ELR (cell line): ENCODE measurements at places on chromosomes 5 and 9.
A peak's percentile ranks its signal among the peaks of the same experiment; 100 is the strongest.

DNA sequence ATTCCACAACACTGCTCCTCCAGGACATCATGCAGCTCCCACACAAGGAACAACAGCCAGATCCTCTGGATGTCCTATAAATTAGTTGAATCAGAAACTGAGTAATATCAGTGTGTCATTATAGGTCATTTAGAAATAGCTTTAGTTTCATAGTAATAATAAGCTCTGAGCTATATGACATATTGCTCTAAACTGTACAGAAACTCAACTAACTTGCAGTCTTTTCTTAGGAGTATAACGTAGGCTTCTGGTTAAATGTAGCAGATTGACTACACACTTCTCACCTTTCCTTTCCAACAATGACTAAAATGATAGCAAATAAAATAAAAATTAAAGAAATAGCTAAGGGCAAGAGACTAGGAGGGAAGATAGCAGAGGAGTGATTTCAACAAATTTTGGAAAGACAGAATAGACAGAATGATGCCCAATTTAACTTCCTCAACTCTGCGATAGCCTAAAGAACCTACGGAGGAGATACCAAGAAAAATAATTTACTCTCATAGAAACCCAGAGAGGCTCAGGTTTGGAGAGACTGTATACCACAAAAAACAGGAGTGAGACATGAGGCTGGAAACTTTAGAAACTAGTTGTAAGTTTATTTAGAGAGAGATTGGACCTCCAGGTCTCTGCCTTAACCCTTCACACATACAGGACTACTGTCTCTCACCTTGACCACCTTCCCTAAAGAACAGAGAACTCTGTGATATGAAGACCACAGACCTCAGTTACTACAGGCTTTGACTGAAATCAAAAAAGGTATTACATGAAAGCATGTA is 193.7 kb downstream of the TSSK1B start:
- DNase-seq = no peak

DNA sequence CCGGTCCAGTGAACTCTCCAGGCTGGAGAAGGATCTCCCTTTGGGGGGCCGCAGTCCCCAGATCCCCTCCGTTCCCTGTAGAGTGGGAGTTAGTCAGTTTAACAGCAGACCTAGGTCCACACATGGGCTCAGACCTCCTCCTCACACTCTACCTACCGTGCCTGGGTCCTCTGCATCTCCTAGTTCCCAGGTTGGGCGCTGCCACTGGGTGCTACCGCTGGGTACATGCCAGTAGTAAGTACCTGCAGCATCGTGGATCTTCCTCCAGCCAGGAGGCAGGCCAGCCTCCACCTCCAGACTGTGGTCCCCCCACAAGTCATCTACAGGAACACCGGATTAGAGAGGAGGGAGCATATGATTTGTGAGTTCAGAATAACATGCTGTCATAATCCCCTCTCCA is 802 bp downstream of the APBB3 start:
- no peak for DNase-seq

GRCh38 chr5:101688156-101688555 is 607.9 kb downstream of the SLCO4C1 start:
- DNase-seq = no peak

GRCh38 chr5:93145767-93146166 is 435.3 kb downstream of the NR2F1-AS1 start:
- DNase-seq = no peak

- no peak for DNase-seq
These were observed 428.1 kb downstream of the EFNA5 start for GRCh38 chr5:107242411-107243219.

- peak; percentile 24 for DNase-seq
These were observed 12.4 kb downstream of the CLPTM1L start for GRCh38 chr5:1332461-1333001.

DNA sequence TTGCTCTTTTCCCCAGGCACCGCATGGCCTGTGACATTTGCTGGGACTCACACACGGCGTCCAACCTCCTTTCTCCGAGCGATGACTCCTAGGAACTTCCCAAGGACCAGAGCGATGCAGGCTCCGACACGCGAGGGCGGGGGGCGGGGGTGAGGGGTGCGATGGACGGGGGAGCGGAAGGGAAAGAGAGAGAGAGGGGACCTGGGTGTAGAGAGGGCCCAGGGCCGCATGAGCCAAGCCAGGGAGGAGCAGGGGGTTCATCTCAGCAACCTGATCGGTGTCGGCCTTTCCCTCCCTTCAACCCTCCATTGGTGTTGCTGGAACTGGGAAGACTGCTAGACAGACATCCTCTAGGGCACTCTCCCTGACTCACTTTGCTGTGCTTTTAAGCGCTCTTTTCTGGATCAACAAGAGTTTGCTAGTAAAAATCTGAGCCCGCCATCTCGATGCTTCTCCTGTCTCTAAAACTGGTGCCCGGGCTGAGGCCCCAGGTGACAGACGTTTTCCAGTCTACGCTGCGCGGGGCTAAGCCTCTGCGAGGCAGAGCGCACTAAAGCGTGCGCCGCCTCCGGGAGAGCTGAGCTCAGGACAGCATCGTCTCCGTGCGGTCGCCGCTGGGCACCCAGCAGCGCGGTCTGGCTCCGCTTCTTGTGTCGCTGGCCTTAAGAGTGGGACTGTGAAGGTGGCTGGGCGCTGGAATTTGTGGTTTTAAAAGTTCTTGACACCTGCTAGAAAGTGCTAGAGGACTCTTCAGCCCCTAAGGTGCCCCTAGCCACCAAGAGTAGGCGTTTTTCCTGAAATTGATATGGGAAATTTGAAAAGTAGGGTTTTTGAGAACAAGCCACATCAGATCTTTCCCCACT is 1.0 kb upstream of the TSLP start:
- DNase-seq = no peak

DNA sequence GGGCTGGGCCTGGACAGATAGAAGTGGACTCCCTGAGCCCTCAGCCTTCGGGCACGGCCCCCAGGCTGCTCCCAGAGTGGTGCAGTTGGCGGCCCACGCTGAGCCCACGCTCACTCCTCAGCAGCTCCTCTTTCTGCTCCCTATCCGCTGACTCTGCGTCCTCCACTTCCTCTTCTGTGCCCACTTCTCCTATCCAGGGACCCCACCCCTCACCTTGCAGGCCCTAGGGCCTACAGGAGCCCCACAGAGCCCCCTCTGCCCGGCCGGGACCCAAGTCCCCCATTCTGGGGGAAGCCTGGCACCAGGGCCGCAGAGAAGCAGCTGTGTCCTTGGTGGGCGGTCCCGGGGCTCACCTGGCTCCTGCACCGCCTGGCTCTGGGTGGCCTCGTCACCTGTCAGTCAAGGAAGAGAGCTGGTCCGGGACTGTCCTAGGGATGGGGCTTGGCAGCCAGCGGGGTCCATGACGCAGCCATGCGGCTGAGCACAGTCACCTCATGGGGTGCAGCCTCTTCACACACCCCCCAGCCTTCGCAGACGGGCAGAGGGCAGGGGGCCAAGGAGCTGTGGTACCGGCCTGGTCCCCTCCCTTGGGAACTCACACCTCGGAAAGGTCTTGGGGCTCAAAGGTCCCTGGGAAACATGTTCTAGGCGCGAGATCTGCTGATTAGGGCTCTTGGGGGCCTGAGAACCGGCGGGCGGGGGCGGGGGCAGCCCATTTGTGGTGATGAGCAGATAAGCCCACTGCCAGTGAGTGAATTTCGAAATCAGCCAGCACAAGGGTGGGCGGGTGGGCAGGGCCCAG is 5.4 kb upstream of the NRARP start:
- no peak for DNase-seq

DNA sequence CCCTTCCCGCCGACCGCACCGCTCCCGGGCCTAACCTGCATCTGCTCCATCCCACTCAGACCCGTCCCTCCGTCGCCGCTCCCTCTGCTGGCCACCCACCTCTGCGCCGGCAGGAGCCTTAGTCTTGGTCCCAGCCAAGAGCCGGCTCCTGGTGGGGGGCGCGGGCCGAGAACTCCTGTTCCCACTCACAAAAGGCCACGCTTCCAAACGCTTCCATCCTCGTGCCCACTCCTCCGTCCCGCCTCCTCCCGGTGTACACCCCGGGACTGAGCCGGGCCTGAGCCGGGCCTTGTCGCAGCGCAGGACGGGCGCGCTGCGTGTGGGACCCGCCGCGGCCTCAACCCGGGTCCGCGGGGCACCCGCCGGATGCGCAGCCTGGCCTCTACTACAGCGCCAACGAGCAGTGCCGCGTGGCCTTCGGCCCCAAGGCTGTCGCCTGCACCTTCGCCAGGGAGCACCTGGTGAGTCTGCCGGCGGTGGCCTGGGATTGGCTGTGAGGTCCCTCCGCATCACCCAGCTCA is 7.5 kb downstream of the ADAMTS13 start:
- peak; percentile 55 for DNase-seq

DNA sequence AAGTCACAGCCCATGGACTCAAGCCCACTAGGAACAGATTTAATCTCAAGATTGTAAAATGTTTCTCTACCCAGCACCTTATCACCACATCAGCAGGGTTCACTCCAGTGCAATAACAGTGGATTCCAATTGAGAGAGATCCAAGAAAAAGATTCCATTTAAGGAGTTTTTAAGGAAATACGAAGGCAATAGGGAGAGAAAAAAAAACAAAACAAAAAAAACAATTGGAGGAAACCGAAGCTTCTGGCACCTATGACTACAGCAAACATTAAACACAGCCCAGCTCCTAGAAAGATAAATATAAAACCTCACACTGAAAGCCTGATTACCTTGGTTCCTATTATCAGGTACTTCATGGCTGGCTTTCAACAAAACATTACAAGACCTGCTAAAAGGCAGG is 192.7 kb downstream of the DAB2IP start:
- DNase-seq = no peak

GRCh38 chr9:4090491-4090890 is 209.4 kb downstream of the GLIS3 start:
- DNase-seq = no peak

DNA sequence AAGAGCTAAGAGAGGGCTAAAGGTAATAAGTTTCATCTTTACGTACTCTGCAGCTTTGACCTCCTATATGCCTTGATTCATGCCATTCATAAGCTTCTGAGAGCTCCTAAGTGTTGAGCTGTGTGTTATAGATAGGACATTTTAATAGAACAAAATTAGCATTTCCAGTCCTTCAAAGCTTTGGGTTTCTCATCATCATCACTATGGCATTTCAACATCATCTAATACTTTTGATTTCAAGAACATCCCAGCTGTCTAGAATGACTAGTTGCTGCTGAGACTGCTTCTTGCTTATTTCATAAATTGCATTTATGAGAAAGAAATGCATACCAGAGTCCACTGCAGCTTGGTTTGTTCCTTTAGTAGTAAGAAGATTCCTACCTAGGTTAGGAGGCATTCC is 201.7 kb downstream of the SGCD start:
- no peak for DNase-seq

DNA sequence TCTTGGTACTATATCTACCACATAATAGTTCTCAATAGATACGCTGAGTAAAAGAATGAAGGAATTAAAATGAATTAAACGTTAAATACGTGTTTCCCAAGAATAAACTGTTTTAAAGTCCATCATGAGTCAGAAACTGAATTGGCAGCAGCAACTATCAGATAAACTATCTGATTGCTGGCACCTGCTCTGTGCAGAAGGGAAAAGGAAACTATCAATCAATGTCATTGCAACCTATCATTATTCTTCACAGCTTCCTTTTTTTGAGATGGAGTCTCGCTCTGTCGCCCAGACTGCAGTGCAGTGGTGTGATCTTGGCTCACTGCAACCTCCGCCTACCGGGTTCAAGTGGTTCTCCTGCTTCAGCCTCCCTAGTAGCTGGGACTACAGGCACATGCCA is 8.8 kb upstream of the WDR36 start:
- DNase-seq = no peak

- no peak for DNase-seq
These were observed 400.5 kb downstream of the IRX1 start for GRCh38 chr5:3995954-3996619.

DNA sequence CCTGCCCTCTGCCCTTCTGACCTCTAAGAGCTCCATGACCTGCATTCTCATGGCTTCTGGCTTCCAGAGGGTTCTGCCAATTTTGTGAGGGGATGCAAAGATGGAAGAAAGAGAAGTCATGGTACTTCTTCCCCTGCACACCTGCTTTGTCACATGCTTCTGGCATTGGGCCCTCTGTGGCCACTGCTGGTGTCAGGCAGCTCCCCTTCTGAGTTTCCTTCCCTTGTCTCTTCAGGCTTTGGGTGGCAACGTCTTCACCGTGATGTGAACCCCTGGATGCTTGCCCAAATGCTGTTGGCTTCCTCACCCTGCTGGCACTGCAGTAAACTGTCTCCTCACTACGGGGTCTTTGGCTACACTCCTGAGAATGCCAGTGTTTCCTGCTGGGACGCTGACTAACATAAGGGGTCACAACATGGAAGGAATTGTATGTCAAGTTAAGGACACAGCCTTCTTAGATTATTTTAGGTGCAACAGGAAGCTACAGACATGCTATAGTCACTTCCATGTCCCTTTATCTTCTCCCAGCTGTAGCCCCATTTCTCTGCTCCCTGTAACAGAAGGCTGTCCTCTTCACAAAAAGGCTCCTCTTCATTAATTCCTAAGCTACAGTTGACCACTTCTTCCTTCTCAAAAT is 8.9 kb upstream of the CLINT1 start:
- no peak for DNase-seq

DNA sequence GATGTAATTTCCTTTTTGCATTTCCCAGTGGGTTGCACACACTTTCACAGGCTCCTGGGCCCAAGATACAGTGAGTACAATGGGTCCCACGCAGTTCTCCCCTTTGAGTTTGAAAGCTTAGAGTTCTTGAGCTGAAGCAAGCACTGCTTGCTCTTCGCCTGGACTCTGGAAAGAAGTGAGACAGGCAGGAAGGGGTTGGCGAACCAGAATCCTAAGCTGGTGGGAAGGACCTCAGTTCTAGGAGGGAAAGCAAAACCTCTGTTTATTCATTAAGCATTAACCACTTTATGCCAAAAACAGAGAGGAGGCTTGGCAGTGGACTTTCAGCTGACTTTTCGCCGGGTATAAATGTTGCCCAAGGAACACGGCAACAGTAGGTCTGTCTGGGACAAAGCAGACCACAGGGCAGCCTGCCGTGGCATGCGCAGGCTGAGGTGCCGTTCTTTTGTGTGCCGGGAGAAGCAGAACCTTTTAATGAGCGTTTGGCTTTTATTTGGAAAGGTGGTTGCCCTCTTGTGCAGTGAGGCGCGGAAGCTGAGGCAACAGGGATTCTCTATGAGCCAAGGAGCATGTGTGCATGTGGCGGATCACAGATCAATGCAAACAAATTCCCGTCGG is 239.9 kb upstream of the PANK3 start:
- no peak for DNase-seq

DNA sequence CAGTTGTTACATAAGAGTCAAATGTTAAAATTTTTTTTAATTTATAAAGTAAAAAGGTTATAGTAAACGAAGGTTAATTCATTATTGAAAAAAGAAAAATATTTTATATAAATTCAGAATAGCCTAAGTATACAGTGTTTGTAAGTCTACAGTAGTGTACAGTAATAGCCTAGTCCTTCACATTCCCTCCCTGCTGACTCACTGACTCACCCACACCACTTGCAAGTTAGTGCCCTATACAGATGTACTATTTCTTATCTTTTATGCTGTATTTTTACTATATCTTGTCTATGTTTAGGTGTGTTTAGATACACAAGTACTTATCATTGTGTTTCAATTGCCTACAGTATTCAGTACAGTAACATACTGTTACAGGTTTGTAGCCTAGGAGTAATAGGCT is 57.6 kb downstream of the MAMDC2 start:
- peak; percentile 49 for DNase-seq

GRCh38 chr9:120920806-120921178 is 5.8 kb downstream of the TRAF1 start:
- no peak for DNase-seq

GRCh38 chr5:159510282-159510681 is 180.0 kb upstream of the IL12B start:
- DNase-seq = peak; percentile 40
